DMS79 (cell line): ENCODE measurements at places on chromosomes 1 and 21.
A peak's percentile ranks its signal among the peaks of the same experiment; 100 is the strongest.

GRCh38 chr1:1331068-1331965 lies at the start of gene TAS1R3:
TSS of gene TAS1R3 (plus strand) at chr1:1331280. CDS start at chr1:1331346, 66 bp downstream.
- no peak for DNase-seq

GRCh38 chr21:41349126-41349525 lies 12.7 kb upstream of the MX2 start:
- DNase-seq: no peak

DNA sequence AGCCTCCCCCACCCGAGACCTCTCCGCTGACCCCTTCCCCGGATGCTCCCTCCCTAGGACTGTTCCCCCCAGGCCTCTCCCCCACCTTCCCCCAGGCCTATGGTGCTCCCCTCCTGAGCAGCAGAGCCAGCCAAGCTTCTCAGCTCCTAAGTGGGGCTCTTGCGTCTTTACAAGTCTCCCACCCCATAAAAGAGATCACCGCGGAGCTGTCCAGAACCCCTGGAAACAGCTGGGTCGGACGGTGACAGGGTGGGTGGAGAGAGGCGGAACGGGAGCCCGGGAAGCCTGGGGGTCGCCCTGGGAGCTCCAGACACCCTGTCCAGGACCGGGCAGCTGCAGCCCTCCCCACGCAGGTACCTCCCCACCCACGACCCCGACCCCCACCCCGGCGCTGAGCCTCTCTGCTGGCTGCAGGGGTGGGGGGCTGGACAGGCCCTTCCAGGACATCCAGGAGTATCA lies 61.2 kb downstream of the WNT9A start:
- DNase-seq: no peak

- no peak for DNase-seq
Measured at GRCh38 chr1:160826546-160826945, 30.6 kb downstream of the LY9 start.

GRCh38 chr1:70809069-70809468 lies 238.5 kb downstream of the PTGER3 start:
- DNase-seq: peak; percentile 15

DNA sequence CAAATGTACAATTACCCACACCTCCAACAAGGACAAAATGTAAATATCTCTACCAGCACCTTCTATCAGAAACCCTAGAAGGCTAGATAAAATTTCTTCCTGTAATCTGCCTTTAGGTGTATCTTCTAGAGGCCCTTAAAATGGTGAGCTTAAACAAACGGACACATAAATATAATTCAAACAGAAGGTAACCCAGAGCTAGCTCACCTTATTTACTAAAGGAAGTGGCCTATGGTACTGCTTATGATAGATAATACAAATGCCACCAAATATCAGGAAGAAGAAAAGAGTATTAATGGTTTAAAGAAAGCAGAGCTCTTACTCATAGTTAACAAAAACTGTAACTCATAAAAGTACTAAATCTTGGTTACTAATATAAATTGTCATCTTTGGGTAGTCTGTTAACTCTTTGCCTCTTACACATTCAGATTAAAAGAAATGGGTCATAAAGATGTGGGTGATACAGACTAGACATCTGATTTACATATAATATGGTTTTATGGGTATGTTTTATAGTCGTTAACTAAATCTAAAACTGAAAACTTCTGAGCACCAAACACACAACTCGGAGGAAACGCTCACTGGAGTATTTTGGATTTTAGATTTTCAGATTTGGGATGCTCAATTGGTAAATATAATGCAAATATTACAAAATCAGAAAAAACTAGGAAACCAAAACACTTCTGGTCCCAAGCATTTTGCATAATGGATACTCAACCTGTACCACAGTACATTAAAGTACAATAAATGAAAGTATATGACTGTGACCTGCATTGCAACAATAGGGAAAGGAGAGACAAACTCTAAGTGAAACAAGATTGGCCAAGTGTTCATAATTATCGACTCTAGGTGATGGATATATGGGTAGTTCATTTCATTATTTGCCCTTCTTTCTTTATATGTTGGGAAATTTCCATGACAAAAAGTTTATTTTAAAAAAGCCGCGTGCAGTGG lies 23.2 kb downstream of the TRIT1 start:
- DNase-seq: no peak

- DNase-seq: no peak
Measured at GRCh38 chr1:21655748-21656147, 13.4 kb downstream of the RAP1GAP start.

DNA sequence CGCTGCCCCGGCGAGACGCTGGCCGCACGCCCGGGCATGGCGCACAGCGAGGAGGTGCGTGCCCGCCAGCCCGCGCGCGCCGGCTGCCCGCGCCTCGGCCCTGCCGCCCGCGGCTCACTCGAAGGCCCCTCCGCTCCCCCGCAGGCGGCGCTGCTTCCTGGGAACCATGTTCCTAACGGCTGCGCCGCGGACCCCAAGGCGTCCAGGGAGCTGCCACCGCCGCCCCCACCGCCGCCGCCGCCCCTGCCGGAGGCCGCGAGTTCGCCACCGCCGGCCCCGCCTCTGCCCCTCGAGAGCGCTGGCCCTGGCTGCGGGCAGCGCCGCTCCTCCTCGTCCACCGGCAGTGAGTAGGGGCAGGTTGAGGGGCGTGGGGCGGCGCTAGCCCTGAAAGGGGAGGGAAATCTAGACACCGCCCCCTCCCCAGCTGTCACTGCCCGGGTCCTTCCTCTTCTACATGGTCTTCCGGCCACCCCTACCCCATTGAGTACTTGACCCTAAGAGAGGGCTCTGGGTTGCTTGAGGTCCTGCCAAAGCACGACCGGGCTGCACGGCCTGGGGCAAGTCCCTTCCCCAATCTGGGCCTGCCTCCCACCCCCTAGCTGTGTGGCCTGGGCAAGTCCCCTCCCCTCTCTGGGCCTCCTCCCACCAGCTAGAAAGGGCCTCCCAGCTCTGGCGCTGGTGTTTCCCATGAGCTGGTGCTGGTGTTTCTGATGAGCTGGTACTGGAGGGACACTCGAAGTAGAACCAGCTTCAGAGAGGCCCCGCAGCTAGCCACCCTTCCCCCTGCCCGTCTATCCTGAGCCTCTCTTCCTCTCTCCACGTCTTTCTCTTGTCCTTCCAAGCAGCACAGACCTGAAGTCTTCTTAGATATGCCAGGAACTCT lies 17.0 kb downstream of the TNFRSF25 start:
- peak; percentile 43 for DNase-seq

GRCh38 chr1:111747947-111748346 lies 7.8 kb upstream of the DDX20 start:
- no peak for DNase-seq

DNA sequence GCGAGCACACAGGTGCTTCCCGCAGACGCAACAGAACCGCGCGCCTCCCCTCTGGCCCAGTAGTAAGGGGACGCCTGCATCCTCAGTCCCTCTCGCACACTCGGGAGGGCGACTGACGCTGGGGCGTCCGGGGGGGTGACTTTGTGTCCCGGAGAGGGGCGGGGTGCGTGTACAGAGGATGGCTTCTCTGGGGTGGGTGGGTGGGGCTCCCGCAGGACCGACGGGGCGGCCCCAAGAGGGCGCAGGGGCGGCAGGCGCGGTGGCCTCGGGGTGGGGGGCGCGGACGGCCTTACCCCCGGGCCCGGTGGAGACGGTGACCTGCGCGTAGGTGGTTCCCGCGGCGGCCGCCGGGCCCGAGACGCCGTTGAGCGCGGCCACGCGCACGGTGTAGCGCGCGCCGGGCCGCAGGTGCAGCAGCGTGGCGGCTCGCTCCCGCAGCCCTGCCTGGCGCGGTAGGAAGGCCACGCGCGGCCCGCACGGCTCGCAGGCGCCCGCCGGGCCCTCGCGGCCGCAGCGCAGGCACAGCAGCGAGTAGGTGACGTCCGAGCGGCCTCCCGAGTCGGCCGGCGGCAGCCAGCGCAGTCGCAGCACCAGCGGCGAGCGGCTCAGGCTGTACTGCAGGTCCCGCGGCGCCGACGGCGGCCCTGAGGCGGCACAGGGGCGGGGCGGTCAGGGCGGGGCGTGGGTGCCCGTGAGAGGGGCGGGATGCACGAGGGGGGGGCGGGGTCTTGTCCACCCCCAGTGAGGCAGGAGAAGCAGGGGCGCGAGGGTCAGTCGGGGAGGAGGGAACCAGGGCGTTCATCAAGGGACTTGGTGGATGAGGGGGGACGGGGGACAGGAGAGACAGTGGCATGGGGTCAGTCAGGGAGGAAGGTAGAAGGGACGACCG lies 12.1 kb downstream of the EPHA10 start:
- peak; percentile 41 for DNase-seq

DNA sequence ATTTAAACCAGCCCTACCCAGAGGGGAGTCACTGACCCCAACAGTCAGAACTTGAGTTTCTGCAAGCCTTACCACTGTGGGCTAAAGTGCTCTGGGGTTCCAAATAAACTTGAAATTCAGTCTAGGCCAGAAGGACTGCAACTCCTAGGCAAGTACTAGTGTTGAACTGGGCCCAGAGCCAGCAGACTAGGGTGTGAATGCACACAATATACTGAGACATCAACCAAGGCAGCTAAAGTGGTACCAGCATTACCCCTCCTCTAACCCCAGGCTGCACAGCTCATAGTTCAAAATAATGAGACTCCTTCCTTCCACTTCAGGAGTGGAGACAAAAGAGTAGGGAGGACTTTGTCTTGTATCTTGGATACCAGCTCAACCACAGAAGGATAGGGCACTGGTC lies 18.9 kb upstream of the IL20 start:
- peak; percentile 16 for DNase-seq

- DNase-seq: no peak
Measured at GRCh38 chr1:47630346-47630745, 192.5 kb downstream of the FOXD2 start.

GRCh38 chr1:15213341-15213821 lies 33.6 kb upstream of the FHAD1 start:
- DNase-seq: no peak

DNA sequence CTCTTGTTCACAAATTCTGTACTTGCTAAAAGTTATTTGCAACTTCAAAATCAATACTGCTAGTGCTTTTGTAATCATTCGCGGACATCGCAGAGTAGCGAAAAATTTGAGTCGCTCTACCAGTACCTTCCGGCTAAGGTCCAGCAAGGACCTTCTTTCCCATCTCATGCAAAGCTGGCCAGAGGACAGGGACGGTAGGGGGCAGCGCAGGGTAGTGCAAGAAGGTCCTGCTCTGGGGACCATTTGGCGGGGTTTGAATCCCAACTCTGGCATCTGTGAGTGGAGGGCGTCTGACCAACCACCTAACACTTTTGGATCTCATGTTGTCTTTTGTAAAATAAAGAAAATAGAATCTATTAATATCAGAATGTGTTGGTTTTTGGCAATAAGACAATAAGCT lies 258.3 kb downstream of the SPATA17 start:
- DNase-seq: no peak

- no peak for DNase-seq
Measured at GRCh38 chr1:41382480-41383090, 21.4 kb downstream of the FOXO6 start.

DNA sequence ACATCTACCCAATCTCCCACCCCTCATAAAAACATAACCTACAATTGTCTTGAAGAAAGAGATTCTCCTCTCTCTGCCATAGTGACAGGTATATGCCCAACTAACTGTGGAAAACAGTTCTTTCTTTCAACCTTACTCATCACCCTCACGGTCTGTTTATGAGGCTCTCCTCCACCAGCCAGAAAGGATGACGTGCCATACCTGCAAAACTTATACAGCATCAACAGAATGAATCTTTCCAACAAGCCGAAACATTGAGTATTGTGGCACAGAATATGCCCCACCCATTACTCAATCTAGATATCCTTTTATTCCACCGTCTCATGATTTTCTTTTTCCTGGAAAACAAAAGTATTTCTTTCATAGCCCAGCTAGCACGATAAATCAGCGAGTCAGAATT lies 55.7 kb downstream of the RBM11 start:
- no peak for DNase-seq

GRCh38 chr21:24714646-24715200 lies 892.6 kb downstream of the MRPL39 start:
- no peak for DNase-seq

GRCh38 chr1:199223936-199224335 lies 585.1 kb downstream of the PTPRC start:
- no peak for DNase-seq
